Trophoblast cell (in vitro differentiated cells and primary cell): ENCODE measurements at places on chromosomes 12 and 14.

DNA sequence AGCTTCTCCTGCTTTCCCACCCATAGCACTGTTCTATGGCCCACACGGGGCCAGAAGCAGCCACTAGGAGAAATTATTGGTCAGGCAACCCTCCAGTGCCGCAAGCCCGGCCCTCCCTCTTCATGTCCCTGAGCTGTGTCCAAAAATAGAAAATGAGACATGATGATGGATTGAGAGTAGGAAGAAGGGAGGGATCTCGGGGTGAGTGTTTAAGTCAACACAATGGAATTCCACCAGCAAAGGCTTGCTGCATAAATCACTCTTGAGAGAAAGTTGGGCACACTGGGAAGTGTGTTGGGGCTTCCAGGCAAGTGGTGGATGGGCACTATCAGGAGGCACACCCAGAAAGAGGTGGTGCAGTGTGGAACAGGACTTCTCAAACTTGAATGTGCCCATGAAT lies 94.2 kb downstream of the LLPH start:
- DNase-seq = no peak

- no peak for DNase-seq
These were observed 870.8 kb downstream of the GALC start for GRCh38 chr14:87122166-87122565.

DNA sequence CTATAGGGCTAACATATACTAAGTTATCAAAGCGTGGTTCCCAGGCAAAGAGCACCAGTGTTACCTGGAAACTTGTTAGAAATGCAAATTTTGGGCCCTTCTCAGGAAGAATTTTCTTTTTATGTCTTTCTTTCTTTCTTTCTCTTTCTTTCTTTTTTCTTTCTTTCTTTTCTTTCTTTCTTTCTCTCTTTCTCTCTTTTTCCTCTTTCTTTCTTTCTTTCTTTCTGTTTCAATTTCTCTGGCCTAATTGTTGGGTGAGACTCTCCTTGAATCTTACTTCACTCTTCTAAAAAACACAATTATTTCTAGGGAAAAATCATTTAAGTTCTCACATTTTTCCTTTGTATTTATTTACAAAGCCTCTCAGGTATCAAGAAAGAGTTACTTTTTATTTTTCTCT lies 46.5 kb upstream of the RAP1B start:
- DNase-seq = no peak

- DNase-seq = no peak
These were observed 231.2 kb downstream of the VRK1 start for GRCh38 chr14:97028382-97028781.

GRCh38 chr12:108254517-108255251 lies 84.4 kb downstream of the CMKLR1 start:
- no peak for DNase-seq

DNA sequence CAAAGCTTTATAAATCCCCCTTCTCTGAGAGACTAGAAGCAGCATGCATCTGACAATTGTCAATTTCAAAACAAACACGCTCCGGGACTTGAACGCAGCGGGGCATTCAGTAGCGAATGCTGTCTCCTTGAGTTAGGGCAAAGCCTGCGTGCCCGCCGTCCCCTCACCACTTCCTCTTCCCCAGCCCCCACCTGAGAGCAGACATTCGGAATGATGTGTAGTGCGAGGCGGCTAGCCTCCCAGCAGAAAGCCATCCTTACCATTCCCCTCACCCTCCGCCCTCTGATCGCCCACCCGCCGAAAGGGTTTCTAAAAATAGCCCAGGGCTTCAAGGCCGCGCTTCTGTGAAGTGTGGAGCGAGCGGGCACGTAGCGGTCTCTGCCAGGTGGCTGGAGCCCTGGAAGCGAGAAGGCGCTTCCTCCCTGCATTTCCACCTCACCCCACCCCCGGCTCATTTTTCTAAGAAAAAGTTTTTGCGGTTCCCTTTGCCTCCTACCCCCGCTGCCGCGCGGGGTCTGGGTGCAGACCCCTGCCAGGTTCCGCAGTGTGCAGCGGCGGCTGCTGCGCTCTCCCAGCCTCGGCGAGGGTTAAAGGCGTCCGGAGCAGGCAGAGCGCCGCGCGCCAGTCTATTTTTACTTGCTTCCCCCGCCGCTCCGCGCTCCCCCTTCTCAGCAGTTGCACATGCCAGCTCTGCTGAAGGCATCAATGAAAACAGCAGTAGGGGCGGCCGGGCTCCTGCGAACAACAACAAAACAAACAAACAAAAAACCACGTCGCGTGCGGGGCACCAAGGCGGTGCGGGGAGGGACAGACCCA lies 2.2 kb downstream of the PRMT8 start:
- DNase-seq = no peak
